Right ventricle myocardium inferior (tissue), 1 donor: ENCODE measurements at places on chromosomes 16 and 17. TPM values are rescaled to one million over a fixed set of nuclear protein-coding genes. Genes with fewer than 3 reads are reported as not detected.

DNA sequence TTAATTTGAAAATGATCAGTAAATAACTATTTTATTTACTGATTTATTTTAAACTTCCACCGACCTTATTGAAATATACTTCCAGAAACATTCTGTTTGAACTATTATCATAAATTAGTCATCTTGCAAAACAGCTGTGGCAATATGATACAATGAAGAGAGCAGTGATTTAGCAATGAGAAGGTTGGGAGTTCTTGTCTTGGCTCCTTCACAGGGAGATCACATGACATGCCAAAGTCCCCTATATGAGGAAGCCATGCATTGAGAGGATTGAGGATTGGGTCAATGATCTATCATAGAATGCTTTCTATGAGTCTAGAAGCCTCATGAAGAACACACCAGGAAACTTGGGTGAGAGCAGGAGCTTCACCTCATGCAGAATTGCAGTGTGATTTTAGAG lies 222.7 kb downstream of the LGALS9B start:
- no peak for DNase-seq

DNA sequence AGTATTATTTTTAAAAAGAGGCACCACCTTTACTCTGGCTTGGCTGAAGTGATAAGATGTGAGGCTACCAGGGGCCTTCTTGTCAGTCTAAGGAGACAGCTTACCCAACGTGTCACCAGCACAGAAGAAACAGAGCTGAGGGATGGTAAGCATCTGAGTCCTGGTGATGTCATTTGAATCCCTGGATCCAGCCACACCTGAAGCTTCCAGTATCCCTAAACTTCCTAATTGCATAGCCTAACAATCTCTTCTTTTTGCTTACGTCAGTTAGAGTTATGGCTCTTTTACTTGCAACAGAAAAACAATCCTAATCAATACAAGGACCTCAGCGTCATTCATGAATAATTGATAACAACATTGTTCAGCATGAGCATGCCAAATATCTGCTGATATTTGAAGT lies 436.6 kb downstream of the SHISA9 start:
- DNase-seq: no peak

Gene KRTAP4-6
- not detected for total RNA-seq

Gene CA4
- 13.4 TPM for total RNA-seq

GRCh38 chr17:9424071-9424640 lies 151.5 kb downstream of the STX8 start:
- DNase-seq: no peak

Gene SOCS7
- total RNA-seq: 12.0 TPM
